ENCODE measurements at places on chromosomes 16 and 17. TPM values are rescaled to one million over a fixed set of nuclear protein-coding genes. Genes with fewer than 3 reads are reported as not detected.

Gene NKIRAS2
- 14.6 TPM for total RNA-seq

Gene ETV4
- total RNA-seq, result not detected

Gene TNRC6A
- total RNA-seq, result 89.0 TPM

Gene ERN2
- total RNA-seq, result not detected

Gene C17orf50
- total RNA-seq, result not detected

DNA sequence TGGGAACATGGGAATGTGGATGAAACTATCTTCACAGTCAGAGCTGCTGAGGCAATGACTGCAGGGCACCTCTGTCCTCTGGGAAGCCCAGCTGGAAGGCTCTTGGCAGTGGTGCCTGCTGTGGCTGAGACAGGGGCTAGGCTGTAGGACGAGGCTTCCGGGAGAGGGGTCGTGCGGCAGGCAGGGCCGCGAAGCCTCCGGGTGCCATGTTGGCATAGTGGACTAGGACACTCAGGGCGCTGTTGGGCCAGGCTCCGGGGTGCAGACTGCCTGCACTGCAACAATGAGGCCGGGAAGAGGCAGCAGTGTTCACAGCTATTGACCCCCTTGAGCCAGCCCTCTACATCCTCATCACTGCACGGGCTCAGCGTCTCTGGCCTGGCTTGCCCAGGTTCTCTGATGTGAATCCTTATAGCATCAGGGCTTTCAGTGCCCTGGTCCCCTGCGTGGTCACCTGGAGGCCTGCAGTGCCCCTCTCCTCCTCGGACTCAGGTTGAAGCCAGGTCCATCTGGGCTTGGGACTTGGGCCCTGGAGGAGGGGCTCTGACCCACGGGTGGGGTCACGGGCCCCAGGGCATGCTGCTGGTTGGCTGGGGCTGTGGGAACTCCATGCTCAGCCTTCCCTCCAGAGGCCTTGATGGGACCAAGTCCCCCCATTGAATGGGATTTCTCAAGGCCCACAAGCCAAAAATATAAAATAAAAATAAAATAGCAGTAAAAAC lies 91.6 kb downstream of the TNFRSF13B start:
- H3K4me3 ChIP-seq, result no peak overlapping the region
- no peak overlapping the region for H3K27ac ChIP-seq

DNA sequence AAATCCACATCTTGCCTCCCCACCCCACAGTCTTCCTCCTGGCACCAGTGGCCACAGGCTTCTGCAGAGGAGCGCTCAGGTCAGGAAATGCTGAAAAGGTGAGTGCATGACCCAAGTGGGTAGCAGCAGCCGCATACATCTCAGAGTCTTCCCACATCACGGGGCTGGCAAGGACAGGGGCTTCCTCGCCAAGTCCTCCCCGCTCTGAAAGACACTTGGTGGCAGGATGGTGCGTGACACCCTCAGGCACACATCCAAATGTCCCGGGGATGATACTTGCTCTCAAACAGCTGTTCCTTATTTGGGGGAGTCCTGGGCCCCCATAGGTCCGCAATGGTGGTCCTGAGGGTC lies 8.8 kb upstream of the SLC16A5 start:
- H3K36me3 ChIP-seq, result no peaks in the 10 kb centered on the region
- DNase-seq, result no peak
- peaks cover 17% of the 10 kb centered on the region for H3K4me1 ChIP-seq
- no peak overlapping the region for H3K4me3 ChIP-seq
- no peaks in the 10 kb centered on the region for H3K27me3 ChIP-seq
- H3K27ac ChIP-seq, result no peak overlapping the region

GRCh38 chr17:59254742-59255141 lies 34.4 kb downstream of the GDPD1 start:
- H3K4me1 ChIP-seq, result no peaks in the 10 kb centered on the region
- no peak overlapping the region for H3K27ac ChIP-seq
- no peaks in the 10 kb centered on the region for H3K27me3 ChIP-seq
- no peaks in the 10 kb centered on the region for H3K36me3 ChIP-seq
- no peak for DNase-seq

- no peaks in the 10 kb centered on the region for H3K27me3 ChIP-seq
- no peaks in the 10 kb centered on the region for H3K36me3 ChIP-seq
- no peak overlapping the region for H3K4me3 ChIP-seq
- no peak for DNase-seq
- peaks cover 5% of the 10 kb centered on the region for H3K4me1 ChIP-seq
- no peak overlapping the region for H3K27ac ChIP-seq
Measured at GRCh38 chr16:86044241-86044671, 145.3 kb downstream of the IRF8 start.

GRCh38 chr17:19445105-19445504 lies 34.1 kb downstream of the RNF112 start:
- H3K27me3 ChIP-seq, result no peaks in the 10 kb centered on the region
- H3K27ac ChIP-seq, result no peak overlapping the region
- no peak for DNase-seq
- no peaks in the 10 kb centered on the region for H3K36me3 ChIP-seq
- H3K4me1 ChIP-seq, result no peaks in the 10 kb centered on the region

- H3K27me3 ChIP-seq, result no peaks in the 10 kb centered on the region
- peak overlapping the region; percentile 80 for H3K27ac ChIP-seq
- H3K4me3 ChIP-seq, result peak overlapping the region; percentile 65
- no peaks in the 10 kb centered on the region for H3K36me3 ChIP-seq
- peaks cover 45% of the 10 kb centered on the region for H3K4me1 ChIP-seq
- DNase-seq, result peak; percentile 78
Measured at GRCh38 chr17:51427856-51428255, 167.5 kb downstream of the UTP18 start.

- no peaks in the 10 kb centered on the region for H3K27me3 ChIP-seq
- H3K4me3 ChIP-seq, result no peak overlapping the region
- H3K27ac ChIP-seq, result no peak overlapping the region
- peaks cover 5% of the 10 kb centered on the region for H3K36me3 ChIP-seq
- no peaks in the 10 kb centered on the region for H3K4me1 ChIP-seq
Measured at GRCh38 chr16:27721531-27722181, 171.7 kb downstream of the KATNIP start.

DNA sequence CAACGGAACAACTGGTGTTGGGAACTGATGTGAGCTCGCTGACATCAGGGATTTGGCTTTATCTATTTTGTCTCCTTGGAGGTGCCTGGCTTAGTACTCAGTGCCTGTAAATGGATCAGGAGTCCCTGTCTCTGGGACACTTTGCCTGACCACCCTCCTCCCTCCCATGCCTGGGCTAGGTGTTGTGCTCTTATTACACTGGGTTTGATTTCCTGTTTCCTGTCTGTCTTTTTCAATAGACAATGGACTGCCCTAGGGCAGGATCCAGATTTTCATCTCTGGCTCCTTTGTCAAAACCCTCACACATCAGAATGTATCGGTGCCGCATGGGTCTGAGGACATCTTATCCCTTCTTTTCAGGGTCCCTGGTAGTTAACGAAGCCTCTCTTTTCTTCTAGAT lies 223.6 kb upstream of the ASIC2 start:
- no peaks in the 10 kb centered on the region for H3K36me3 ChIP-seq
- H3K4me3 ChIP-seq, result no peak overlapping the region
- no peaks in the 10 kb centered on the region for H3K27me3 ChIP-seq
- H3K27ac ChIP-seq, result no peak overlapping the region
- H3K4me1 ChIP-seq, result no peaks in the 10 kb centered on the region

DNA sequence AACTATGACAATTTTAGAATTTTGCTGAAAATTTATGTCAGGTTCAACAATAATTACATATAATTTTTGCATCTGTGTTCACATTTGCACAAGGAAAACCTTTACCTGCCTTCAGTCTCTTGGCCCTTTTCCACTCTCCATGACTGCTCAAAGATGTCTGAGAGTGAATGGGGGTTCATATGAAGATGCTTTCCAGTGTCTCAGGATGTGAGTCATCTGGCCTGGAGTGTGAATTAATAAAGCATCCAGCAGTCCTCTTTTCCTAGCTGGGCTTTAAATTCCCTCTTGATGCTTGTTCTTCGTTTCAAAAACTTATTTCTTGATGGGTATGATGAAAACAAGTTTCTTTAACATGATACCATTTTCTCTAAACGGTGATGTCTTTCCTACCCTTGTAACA lies 99.9 kb downstream of the CDK5R1 start:
- H3K27me3 ChIP-seq, result no peaks in the 10 kb centered on the region
- no peak for DNase-seq
- no peaks in the 10 kb centered on the region for H3K36me3 ChIP-seq
- H3K4me1 ChIP-seq, result no peaks in the 10 kb centered on the region

- no peaks in the 10 kb centered on the region for H3K36me3 ChIP-seq
- no peak overlapping the region for H3K4me3 ChIP-seq
- H3K27me3 ChIP-seq, result peaks cover 2% of the 10 kb centered on the region
- no peaks in the 10 kb centered on the region for H3K4me1 ChIP-seq
Measured at GRCh38 chr16:79519448-79519847, 81.1 kb downstream of the MAF start.

DNA sequence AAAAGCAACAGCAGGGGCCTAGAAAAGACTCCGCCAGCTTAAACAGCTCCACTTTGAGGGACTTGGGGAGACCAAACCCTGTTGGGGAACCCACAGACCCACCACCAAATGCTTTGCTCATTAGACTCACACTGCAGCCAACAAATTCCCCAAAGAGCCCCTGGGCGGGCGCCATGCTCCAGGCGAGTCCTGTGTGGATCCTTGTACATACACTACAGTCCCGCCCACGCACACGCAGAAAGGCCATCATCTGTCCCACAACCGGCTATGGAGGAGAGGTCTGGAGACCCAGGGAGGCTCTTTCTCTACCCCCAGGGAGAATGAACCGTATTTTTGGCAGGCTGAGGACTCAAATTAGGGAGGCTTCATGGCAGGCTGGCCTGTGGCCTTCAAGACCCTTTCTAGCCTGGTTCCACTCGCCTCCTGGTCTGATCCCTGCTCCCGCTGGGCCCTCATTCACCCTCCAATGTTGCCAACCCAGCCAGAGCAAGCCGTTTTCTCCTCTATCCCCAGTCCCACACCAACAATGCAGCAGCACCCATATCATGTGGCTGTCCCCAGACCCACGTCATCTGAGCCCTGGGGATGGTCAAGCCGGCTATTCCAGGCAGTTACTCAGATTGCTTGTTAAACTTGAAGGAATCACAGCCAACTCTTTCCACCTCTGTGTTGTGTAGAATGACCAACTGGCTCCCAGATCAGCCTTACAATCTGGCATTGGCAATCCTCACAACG lies 27.2 kb downstream of the ZNF423 start:
- no peaks in the 10 kb centered on the region for H3K36me3 ChIP-seq
- no peaks in the 10 kb centered on the region for H3K27me3 ChIP-seq
- no peak overlapping the region for H3K27ac ChIP-seq
- H3K4me3 ChIP-seq, result no peak overlapping the region
- DNase-seq, result no peak

GRCh38 chr16:64250866-64251265 lies 871.0 kb downstream of the CDH11 start:
- no peaks in the 10 kb centered on the region for H3K4me1 ChIP-seq
- no peak overlapping the region for H3K4me3 ChIP-seq
- no peaks in the 10 kb centered on the region for H3K36me3 ChIP-seq

- H3K4me1 ChIP-seq, result peaks cover 9% of the 10 kb centered on the region
- H3K4me3 ChIP-seq, result peak overlapping the region; percentile 99
- H3K27me3 ChIP-seq, result no peaks in the 10 kb centered on the region
- DNase-seq, result no peak
- H3K27ac ChIP-seq, result peak overlapping the region; percentile 85
- peaks cover 6% of the 10 kb centered on the region for H3K36me3 ChIP-seq
Measured at GRCh38 chr16:80996688-80997138, 10.0 kb downstream of the CMC2 start.

GRCh38 chr17:2289878-2290478 lies 13.6 kb downstream of the SMG6 start:
- H3K27me3 ChIP-seq, result no peaks in the 10 kb centered on the region
- H3K4me3 ChIP-seq, result no peak overlapping the region
- H3K27ac ChIP-seq, result no peak overlapping the region
- no peaks in the 10 kb centered on the region for H3K4me1 ChIP-seq
- H3K36me3 ChIP-seq, result peaks cover 83% of the 10 kb centered on the region

DNA sequence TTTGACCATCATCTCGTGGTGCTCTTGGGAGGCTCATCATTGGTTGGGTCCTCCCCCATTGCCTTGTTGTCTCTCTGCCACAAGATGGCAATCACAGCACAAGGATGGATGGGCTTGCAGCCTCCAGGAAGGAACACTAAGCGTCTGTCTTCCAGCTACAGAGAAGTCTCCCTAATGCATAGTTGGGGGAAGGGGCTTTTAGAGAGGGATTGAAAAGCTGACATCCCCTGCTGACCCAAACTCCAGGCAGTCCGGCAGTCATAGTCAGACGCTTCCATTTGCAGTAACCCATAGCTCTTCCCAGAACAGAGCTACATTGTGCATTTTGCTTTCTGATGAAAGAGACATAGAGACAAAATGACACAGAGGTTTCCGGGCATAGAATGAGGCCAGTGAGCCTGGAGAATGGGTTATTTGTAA lies 111.4 kb downstream of the UTP18 start:
- no peaks in the 10 kb centered on the region for H3K36me3 ChIP-seq
- H3K4me3 ChIP-seq, result no peak overlapping the region
- H3K27me3 ChIP-seq, result no peaks in the 10 kb centered on the region
- H3K27ac ChIP-seq, result no peak overlapping the region
- DNase-seq, result peak; percentile 8
- H3K4me1 ChIP-seq, result no peaks in the 10 kb centered on the region

DNA sequence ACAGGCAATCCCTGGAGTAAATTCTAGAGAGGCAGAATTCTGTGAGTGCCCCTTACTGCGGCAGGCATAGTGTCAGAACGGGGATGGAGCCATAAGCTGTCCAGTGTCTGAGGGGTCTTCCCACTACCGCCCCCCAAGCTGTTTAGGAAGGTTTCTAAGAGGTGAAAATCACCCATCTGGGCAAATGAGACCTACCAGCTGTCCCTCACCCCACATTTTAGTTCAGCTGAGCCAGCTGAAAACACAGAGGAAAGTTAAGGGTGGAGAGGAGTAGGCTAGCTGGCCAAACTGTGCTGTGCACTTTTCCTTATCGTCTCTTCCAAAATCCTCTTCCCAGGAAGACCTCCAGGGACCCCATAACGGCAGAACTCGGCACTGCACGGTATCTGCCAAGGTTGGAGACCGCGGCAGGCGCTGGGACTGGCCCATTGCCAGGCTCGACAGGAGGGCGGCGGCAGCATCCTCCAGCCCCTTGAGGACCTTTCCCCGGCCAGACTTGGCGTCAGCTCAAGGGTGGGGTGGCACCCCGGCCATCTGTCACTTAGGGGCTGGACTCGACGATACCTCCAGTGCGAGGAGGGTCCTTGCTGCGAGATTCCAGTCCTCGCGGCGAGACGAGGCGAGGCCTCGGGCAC lies 955 bp downstream of the ACLY start:
- H3K27me3 ChIP-seq, result no peaks in the 10 kb centered on the region
- H3K4me1 ChIP-seq, result peaks cover 39% of the 10 kb centered on the region
- H3K4me3 ChIP-seq, result peak overlapping the region; percentile 66
- peak; percentile 26 for DNase-seq

DNA sequence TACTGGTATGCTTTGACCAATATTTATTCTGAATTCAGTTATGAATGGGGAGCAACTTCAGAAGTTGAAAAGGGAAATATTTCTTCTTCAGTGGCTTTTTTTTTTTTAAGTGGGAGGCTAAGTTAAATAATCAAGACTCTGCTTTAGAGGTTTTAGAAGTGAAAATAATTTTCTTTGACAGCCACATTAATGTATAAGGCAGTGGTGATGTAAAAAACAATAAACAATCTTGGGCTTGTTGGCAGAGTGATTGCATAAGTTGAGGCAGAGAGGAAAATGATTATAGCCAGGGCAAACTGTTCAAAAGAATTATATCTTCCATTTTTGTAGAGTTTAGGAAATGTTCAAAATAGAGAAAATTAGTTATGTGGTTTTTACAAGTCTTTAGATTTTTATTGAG lies 5.4 kb upstream of the KRT12 start:
- no peaks in the 10 kb centered on the region for H3K36me3 ChIP-seq
- H3K27ac ChIP-seq, result no peak overlapping the region
- DNase-seq, result no peak
- peaks cover 16% of the 10 kb centered on the region for H3K27me3 ChIP-seq
- no peaks in the 10 kb centered on the region for H3K4me1 ChIP-seq

All from CD4-positive, CD25-positive, alpha-beta regulatory T cell (primary cell).